ENCODE measurements at places on chromosomes 13 and 19.

GRCh38 chr13:41978007-41978406 lies 17.1 kb upstream of the VWA8 start:
- DNase-seq: no peak

- DNase-seq: no peak
These were observed 322.8 kb upstream of the EDNRB start for GRCh38 chr13:78241278-78241919.

DNA sequence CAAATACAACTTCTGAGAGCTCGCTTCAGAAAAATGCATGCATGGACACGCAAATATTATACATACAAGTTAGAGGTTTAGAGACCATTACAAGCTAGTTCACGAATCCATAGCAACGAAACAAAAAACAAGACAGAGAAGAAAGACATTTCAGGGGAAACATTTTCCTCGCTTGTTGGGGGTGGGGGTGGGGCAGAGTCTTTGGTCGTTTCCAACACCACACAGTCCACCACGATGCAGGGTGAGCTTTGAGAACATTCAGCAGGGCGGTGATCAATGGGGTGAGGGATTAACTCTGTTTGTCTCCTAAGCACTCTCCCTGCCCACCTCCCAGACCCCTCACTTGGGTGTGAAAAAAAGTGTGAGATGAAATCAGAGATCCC lies 651 bp downstream of the OXGR1 start:
- no peak for DNase-seq

- DNase-seq: no peak
These were observed 82.8 kb upstream of the ARGLU1 start for GRCh38 chr13:106650690-106651205.

DNA sequence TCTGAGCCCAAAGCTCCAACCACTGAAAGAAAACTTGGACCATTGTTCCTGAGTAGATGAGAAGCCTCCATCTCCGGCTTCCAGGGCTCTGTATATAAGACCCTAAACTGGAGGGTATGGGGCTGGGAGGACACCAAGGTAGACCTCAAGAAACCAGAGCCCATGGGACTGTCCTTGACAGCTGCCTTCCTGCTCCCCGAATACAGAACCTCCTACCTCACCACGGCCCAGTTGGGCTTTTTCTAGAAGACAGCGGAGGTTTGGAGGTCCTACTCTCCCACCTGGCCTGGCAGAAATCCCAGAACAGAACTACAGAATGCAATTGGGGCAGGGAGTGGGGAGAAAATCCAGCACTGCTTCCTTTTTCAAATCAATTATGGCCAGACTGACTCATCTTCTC lies 177.3 kb upstream of the ZNF507 start:
- no peak for DNase-seq

GRCh38 chr19:54462655-54463530 lies 685 bp downstream of the LENG9 start:
- DNase-seq: no peak

- no peak for DNase-seq
These were observed 6.6 kb downstream of the PPP2R1A start for GRCh38 chr19:52196256-52196967.

GRCh38 chr19:9250630-9251029 lies at the start of gene OR7E24:
TSS of gene OR7E24 (plus strand) at chr19:9250930. CDS start at chr19:9251044, 114 bp downstream.
- no peak for DNase-seq

GRCh38 chr13:20239748-20240147 lies 7.6 kb upstream of the GJB6 start:
- DNase-seq: no peak

DNA sequence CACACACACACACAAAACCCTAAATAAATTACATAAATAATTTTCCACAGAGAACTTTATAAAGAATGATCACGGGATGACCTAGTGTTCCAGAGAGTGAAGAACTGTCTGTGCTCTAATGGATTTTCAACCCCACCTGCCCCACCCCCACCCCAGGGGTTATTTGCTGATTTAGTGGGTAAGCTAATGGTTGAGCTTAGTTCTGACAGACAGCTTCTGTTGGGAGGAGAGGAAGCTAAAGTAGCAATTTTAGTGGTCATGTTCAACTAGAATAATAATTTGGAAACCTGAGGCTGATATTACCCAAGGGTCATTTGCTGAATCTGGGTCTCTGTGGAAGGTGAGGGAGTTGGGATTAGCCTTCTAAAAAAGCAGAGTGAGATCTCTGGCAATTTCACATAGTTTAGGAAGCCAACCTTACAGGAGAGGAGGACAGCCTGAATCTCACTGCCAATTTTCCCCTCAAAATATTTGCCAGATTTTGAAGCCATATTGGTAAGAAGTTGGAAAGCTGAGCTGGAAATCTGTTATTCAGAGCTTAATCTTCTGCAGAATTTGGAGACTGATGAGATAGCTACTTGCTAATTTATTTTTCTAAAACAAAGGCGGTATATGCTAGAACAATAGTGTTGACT lies 68.7 kb downstream of the POSTN start:
- DNase-seq: no peak

DNA sequence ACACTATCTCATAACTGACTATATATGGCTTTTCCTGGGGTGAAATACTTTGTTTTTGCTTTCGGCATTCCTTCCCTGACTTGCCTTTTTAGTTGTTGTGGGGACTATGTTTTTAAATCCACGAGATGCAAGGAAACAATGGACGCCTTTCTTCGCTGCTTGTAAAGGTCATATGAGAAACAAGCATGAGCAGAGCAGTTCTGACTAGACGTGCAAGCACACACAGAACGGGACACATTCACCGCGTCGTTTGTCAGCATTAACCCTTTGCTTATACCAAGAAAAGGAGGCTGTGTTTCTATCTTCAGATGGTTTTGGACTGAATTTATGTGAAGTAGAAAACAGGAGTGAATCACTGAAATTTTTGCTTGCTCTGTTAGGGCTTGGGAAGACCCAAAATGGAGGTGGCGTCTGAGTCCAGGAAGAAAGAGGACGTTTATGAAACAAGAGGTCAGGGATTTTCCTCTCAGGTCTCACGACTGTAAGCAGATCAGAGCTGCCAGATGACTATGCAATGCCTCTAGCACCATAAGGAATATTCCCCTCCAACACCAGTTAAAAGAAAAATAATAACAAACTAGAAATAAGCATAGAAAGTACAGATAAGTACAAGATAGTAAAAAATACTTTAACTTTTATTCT lies 358.9 kb downstream of the DLEU7 start:
- no peak for DNase-seq

GRCh38 chr13:48507021-48507420 lies 25.9 kb downstream of the RCBTB2 start:
- no peak for DNase-seq

All from HCT116 (cell line).